ENCODE measurements at places on chromosomes 16 and 17. TPM values are rescaled to one million over a fixed set of nuclear protein-coding genes. Genes with fewer than 3 reads are reported as not detected.

The MAP2K4 gene
- total RNA-seq: 28.7 TPM

The APOH gene
- total RNA-seq: not detected

The C1QL1 gene
- 2.5 TPM for total RNA-seq

The IGSF6 gene
- not detected for total RNA-seq

The ALOXE3 gene
- not detected for total RNA-seq

The SLC5A11 gene
- not detected for total RNA-seq

The TMC5 gene
- not detected for total RNA-seq

The SLC47A2 gene
- total RNA-seq: not detected

The PRSS22 gene
- not detected for total RNA-seq

The MT4 gene
- total RNA-seq: not detected

The SEC14L1 gene
- 23.1 TPM for total RNA-seq

The CCL15 gene
- total RNA-seq: not detected

The NAGS gene
- 1.6 TPM for total RNA-seq

The NPIPA3 gene
- total RNA-seq: 0.29 TPM

The TLCD3B gene
- total RNA-seq: not detected
